ENCODE measurements at places on chromosomes 12 and 14.

GRCh38 chr12:69602954-69603353 is 7.8 kb downstream of the LRRC10 start:
- ATAC-seq: no peak

DNA sequence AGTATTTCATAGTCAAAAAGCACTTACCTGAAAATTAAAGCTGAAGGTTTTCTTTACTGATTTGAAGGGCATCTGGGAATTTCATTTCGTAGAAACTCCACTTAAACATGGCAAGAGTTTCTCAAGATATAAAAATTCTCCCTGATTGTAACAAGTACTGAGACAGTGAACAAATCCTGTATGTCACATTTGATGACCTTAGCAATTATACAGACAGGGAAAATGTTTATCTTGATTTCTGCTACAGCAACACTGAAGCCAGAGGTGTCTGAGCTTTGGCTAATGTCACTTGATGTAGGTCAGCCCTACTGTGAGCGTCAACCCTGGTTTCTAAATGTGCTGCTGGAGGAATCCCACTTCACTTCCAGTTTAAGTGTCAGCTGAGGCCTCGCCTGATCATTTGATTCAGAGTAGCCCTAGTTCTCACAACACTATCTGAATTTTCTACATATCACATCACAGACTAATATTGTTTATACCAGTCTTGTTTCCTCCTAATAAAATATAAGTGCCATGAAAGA is 20.9 kb downstream of the RTRAF start:
- ATAC-seq: no peak

GRCh38 chr14:50335989-50336824 is 24.1 kb downstream of the DMAC2L start:
- ATAC-seq: no peak

- no peak for ATAC-seq
Observed at GRCh38 chr14:58048219-58048618, 103.8 kb downstream of the ARMH4 start.

GRCh38 chr12:85985996-85986395 is 111.9 kb downstream of the NTS start:
- no peak for ATAC-seq

GRCh38 chr12:9147461-9147860 is 31.7 kb upstream of the A2M start:
- ATAC-seq: no peak

- ATAC-seq: no peak
Observed at GRCh38 chr14:71487941-71488340, 444.3 kb upstream of the RGS6 start.

- no peak for ATAC-seq
Observed at GRCh38 chr14:33693237-33693636, 257.6 kb downstream of the EGLN3 start.

Measured in stimulated activated memory B cell treated with anti-CD40 and anti-IgM and Interleukin-4, amounts not matched to agents 10 μg/mL and 1 μg/mL and 100 μg/mL, for 72 hours (primary cell).